ENCODE measurements at places on chromosomes 3 and 15. TPM values are rescaled to one million over a fixed set of nuclear protein-coding genes. Genes with fewer than 3 reads are reported as not detected.

Gene PCOLCE2
- total RNA-seq, result 7.7 TPM

Gene HTR3E
- not detected for total RNA-seq

Gene TGM4
- not detected for total RNA-seq

Gene CNTN4
- total RNA-seq, result 0.14 TPM

Gene POLR2H
- total RNA-seq, result 182 TPM

Gene FGD5
- 0.06 TPM for total RNA-seq

Gene SLC15A2
- total RNA-seq, result 0.40 TPM

Gene MORC1
- not detected for total RNA-seq

Gene RARB
- 2.0 TPM for total RNA-seq

Gene POTEB
- not detected for total RNA-seq

Gene MYRIP
- 0.29 TPM for total RNA-seq

Gene PLSCR4
- total RNA-seq, result 0.63 TPM

Gene SLC2A2
- total RNA-seq, result not detected

Gene ARHGEF26
- 2.9 TPM for total RNA-seq

Gene CPNE9
- not detected for total RNA-seq

Gene LMAN1L
- not detected for total RNA-seq

Gene STRIT1
- not detected for total RNA-seq

Gene ACTRT3
- total RNA-seq, result 3.8 TPM

Gene CRABP1
- not detected for total RNA-seq

Gene GOLGA6L10
- 1.2 TPM for total RNA-seq
